Activated CD4-positive, CD25-positive, alpha-beta regulatory T cell treated with anti-CD3 and anti-CD28 coated beads, Interleukin-2, amount 50 U/mL, for 16 hours (primary cell): ENCODE measurements at places on chromosomes 13 and 19.

GRCh38 chr19:11505504-11506100 lies at the start of gene ZNF653:
ZNF653 (minus strand) TSS chr19:11505839; CDS start chr19:11505786, 53 bp downstream.
- peak; percentile 90 for DNase-seq

GRCh38 chr13:43272851-43273250 lies 249.5 kb downstream of the DNAJC15 start:
- DNase-seq, result no peak

- DNase-seq, result no peak
Measured at GRCh38 chr13:111286162-111286561, 34.3 kb upstream of the TEX29 start.

DNA sequence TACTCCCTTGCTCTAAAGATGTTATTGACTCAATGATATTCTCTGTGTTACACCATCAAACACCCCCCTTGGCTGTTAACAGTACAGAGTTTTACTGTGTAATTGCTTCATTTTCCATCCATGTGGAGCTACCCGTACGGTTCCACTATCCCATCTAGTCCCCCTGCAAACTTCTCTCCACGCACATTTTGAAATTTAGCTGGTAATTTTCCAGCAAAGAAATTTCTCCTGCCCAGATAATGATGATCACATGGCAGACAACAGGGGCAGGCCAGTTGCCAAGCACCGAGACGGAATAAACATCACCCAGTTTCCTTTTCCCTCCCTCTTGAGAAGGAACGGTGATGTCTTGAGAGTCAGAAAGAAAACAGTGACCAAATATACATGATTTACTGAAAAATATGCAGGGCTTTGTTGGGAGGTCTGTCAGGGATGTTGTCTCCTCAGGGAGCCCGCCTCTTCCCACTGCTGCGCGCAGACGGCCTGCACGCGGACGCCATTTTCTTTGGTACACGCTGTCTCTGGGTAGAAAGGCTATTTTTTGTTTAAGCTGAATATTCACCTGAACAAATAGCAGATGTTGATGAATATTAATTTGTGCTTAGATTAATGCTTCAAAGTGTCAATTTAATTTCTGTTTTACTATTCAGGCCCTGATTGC lies 109.9 kb downstream of the OLFM4 start:
- DNase-seq, result no peak

DNA sequence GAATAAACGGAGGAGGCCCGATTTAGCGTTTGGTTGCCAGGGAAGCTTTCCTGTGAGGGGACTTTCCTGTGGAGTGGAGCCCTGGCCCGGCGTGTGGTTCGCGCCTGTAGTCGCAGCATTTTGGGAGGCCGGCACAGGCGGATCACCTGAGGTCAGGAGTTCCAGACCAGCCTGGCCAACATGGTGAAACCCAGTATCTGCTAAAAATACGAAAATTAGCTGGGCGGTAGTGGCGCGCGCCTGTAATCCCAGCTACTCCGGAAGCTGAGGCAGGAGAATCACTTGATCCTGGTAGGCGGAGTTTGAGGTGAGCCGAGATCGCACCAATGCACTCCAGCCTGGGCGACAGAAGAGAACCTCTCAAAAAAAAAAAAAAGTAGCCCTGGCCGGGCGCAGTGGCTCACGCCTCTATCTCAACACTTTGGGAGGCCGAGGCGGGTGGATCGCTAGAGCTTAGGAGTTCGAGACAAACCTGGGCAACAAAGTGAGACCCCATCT lies 6.9 kb downstream of the KANK3 start:
- no peak for DNase-seq

DNA sequence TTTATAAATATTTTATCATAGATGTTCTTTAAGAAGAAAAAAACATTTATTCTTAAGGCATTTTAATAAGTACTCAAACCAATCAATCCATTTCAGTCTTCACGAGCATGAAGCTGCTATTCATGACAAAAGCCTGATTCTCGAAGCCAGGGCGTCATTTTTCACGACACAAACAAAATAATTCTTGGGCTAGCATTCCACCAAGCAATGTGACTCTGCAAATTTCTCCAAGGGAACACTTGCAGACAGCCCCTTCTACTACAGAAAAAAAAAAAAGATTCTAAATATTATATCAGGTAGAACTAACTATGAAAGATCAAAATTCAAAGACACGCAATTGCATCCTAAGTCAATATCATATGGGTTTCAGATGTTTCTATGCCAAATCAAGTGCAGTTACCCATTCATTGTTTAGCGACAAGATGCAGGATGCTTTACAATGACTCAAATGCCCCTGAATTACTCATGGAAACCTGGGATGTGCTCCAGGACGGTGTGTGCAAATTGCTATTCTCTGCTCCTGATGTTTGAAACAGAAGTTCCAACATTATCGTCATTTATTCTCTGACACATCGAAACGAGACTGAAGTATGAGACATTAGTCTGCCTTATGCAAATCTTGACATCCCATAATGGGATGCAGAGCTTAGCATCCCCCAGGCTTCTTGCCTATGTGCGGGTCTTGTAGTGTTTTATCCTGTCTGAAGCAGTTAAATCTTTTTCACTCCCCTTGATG lies 517.7 kb downstream of the MYO16 start:
- no peak for DNase-seq

DNA sequence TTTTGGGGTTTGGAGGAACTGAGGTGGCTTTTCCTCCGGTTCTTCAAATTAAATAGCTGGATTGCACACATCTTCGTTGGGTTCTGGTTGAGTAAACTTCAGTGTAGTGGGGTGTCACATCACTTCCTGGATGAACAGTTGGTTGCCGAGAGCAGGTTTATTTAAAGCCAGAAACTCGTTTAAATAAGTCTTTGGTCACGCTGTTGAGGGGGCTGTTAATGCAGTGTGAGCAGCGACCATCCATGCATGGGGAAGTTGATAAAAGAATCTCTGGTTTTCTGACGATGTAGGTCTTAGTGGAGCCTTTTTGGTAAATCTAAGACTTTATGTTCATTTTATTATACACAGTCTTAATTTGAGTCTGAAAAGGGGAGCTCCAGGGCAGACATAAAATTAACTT lies 351.2 kb upstream of the ARGLU1 start:
- DNase-seq, result no peak

DNA sequence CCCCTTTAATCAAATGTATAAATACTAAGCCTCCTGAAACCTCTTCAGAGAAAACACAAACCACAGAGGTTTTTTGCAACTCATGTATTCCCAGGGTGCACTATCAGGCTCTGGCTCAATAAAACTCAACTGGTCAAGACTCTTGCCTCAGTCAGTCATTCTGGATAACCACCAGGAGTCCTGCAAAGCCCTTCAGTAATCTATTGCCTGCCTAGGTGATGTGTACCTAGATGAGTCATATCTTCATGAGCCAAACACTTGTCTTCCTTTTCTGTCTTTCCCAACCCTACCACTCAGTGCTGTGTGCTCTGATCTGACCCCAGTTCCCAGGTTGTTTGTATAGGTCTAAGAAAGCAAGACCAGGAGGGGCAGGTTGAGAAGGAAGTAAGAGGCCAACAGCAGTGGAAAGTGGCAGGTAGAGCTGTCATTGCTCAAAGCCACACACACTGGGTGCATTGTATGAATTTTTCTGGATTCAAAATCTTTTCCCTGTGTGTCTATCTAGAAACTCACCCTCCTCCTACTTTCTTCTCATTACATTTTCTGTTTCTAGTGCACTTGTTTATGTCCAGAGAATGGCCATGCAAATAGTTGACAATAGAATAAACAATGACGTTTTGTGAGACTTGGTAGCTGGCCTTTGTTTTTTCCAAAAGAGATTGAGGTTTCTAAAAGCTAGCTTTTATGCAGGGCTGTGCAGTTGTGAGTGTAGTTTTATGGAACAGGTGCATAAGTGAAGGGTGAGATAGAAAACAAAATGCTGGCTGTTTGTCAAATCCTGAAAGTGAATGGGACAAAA lies 48.1 kb downstream of the PSG1 start:
- DNase-seq, result no peak

DNA sequence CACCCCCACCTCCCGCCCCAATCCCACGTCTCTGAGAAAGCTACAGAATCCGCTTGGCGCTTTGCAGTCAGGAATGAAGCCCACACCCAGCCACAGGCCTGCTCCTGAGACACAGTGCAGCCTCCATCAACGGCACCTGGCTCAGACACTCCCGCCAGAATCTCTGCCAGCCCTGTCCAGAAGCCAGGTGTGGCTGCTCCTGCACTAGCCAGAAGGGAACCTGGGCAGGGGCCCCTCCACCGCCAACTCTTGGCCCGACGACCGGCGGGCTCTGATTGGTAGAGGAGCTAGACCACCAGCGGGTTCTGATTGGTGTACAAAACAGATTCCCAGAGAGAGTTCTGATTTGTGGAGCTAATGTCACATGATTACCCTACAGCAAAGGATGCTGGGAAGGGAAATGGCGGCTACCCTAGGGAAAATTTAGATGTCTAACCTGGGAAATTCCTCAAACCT lies 2.9 kb upstream of the PPP6R1 start:
- DNase-seq, result no peak

DNA sequence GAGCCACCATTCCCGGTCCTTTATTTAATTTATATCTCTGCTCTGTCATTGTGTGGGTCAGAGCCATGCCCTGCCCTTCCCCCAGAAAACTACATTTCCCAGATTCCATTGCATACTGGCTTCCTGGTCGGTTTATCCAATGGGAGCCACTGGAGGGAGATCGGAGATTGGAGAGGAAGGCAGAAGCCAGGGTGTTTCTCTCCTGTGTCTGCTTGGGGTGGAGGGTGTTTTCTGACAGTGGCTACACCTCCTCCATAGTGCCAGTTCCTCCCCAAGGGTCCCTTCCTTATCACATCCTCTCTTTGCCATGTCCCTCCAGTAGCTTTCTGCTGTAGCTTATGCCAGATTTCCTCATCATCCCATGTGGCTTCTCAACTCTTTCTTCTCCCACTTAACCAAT lies 19.0 kb downstream of the OLFM2 start:
- no peak for DNase-seq

- DNase-seq, result no peak
Measured at GRCh38 chr19:4206818-4207484, 22.4 kb upstream of the EBI3 start.

DNA sequence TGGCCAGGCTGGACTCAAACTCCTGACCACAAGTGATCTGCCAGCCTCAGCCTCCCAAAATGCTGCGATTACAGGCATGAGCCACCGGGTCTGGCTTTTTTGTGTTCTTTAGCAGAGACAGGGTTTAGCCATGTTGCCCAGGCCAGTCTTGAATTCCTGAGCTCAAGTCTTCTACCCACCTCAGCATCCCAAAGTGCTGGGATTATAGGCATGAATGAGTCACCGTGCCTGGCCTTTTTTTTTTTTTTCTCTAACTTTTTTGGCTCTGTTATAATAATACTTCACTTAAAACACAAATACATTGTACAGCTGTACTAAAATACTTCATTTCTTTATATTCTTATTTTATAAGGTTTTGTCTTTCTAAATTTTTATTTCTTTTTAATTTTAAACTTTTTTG lies 599.5 kb upstream of the PCDH9 start:
- DNase-seq, result no peak

- DNase-seq, result no peak
Measured at GRCh38 chr19:8611877-8612806, 1.6 kb upstream of the ADAMTS10 start.

GRCh38 chr13:31949486-31949885 lies 82.1 kb upstream of the FRY start:
- no peak for DNase-seq

DNA sequence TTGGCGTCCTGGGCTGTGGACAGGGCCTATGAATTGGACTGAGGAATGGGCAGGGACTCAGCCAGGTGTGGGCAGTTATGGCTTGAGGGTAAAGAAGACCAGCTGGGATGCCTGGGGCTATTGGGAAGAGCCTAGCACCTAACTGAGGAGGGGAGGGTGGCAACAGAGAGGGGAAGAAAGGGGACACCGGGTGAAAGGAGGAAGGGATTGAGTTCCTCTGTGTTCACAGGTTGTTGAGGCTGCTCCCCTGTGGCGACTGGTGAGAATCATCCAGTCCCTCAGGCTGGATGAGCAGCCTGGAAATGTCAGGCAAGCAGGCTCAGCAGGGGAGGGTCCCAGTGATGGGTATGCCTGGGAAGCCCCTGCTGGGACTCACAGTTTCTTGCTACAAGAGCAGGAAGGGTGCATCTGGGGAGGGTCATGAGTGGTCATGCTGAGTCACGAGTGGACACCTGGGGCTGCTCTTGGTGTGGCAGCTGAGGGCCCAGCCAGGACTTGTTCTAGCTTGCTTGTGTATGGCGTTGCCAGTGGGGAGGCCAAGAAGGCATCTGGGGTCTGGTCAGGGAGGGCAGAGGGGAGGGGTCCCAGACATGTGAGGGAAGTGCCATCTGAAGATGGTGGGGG lies 1.4 kb downstream of the ZNF324 start:
- no peak for DNase-seq

DNA sequence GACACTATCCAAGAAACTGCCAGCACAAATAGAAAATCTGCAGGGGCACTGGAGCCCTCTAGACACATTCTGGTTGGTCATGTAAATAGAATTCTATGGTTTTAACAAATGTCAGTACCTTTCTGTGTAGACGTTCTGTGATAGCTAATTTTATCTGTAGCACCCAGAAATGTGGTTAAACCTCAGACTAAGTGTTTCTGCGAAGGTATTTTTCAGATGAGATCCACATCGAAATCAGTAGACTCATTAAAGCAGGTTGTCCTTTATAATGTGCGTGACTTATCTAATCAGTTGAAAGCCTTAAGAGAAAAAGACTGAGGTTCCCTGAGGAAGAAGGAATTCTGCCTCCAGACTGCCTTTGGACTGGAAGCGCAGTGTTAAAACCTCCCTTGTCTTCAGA lies 922.9 kb downstream of the EFNB2 start:
- DNase-seq, result no peak

DNA sequence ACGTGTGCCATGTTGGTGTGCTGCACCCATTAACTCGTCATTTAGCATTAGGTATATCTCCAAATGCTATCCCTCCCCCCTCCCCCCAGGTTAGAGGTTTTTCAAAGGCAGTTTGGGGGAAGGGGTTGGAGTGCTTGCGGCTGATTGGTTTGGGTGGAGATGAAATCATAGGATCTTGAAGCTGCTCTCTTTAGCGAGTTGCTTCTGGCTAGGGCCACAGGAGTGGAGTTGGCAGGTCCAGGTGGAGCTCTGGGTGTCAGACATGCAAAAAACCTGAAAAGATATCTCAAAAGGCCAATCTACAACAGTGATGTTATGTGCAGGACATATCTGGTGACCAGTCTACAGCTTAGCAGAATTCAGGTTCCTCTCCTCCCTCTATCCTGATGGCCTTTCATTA lies 32.6 kb upstream of the CXCL17 start:
- DNase-seq, result no peak

- no peak for DNase-seq
Measured at GRCh38 chr19:16327911-16328823, 3.5 kb downstream of the KLF2 start.

- DNase-seq, result no peak
Measured at GRCh38 chr19:36330216-36330615, 48.8 kb downstream of the ZFP14 start.

DNA sequence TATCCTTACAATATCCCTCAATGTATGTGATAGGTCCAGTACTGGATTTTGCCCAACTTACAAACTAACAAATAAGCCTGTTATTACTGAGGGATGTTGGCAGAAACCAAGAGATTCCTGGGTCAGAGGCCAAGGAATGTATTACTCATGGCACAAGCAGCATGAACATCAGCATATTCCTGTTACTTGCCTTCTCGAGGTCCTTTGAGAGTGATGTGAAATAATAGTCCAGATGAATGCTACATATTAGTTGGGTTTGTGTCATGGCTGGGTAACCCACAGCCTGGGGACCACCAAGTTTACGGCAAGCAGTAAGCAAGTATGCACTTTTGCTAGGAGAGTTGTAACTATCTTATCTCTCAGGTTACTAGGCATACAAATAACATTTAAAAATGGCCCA lies 384.5 kb upstream of the GPC6 start:
- DNase-seq, result no peak

- DNase-seq, result no peak
Measured at GRCh38 chr13:29185926-29186325, 365.8 kb downstream of the MTUS2 start.

- no peak for DNase-seq
Measured at GRCh38 chr13:101109005-101109404, 307.3 kb downstream of the NALCN start.
